Spinal cord (tissue), 10 donors: ENCODE measurements at places on chromosomes 3 and 15. TPM values are rescaled to one million over a fixed set of nuclear protein-coding genes. Genes with fewer than 3 reads are reported as not detected.

COL6A5 gene
- 0.06 TPM for total RNA-seq

OR5H1 gene
- total RNA-seq: not detected

AADACL2 gene
- not detected for total RNA-seq

RETNLB gene
- not detected for total RNA-seq

CCR8 gene
- total RNA-seq: not detected

MAGEL2 gene
- total RNA-seq: 11.1 TPM

LCTL gene
- 0.10 TPM for total RNA-seq

PLA1A gene
- total RNA-seq: 0.69 TPM

CEP97 gene
- total RNA-seq: 52.0 TPM

SEC61A1 gene
- 119 TPM for total RNA-seq

TMF1 gene
- total RNA-seq: 46.5 TPM

ZBED2 gene
- not detected for total RNA-seq

CELSR3 gene
- 10.3 TPM for total RNA-seq

SEMA7A gene
- total RNA-seq: 12.3 TPM

TTLL13 gene
- 0.30 TPM for total RNA-seq

GP5 gene
- 0.69 TPM for total RNA-seq

KBTBD13 gene
- total RNA-seq: 0.06 TPM

CHRNB4 gene
- 0.33 TPM for total RNA-seq

CTXN2 gene
- 0.77 TPM for total RNA-seq

ALS2CL gene
- 5.3 TPM for total RNA-seq

RASGRP1 gene
- 6.0 TPM for total RNA-seq

GABRR3 gene
- not detected for total RNA-seq

GPR156 gene
- total RNA-seq: 2.1 TPM

EIF4A2 gene
- 784 TPM for total RNA-seq

ATP8B4 gene
- total RNA-seq: 7.3 TPM

GNAT1 gene
- not detected for total RNA-seq

P2RY14 gene
- 8.9 TPM for total RNA-seq

TMEM158 gene
- total RNA-seq: 4.8 TPM

C3orf70 gene
- 26.4 TPM for total RNA-seq

UTS2B gene
- total RNA-seq: 18.5 TPM

SEMA3F gene
- total RNA-seq: 17.1 TPM

CP gene
- total RNA-seq: 48.7 TPM

UBAP1L gene
- total RNA-seq: 5.5 TPM

ACTC1 gene
- total RNA-seq: 2.0 TPM

USP8 gene
- total RNA-seq: 65.1 TPM

LIPC gene
- total RNA-seq: 0.99 TPM

LSAMP gene
- 69.4 TPM for total RNA-seq

FBXO40 gene
- total RNA-seq: 0.10 TPM

NR2E3 gene
- total RNA-seq: 0.72 TPM

SRGAP3 gene
- 46.1 TPM for total RNA-seq

ROPN1B gene
- total RNA-seq: 2.4 TPM

CKMT1A gene
- 7.1 TPM for total RNA-seq

DAZL gene
- 0.06 TPM for total RNA-seq
